ENCODE measurements at places on chromosomes 12 and 14. TPM values are rescaled to one million over a fixed set of nuclear protein-coding genes. Genes with fewer than 3 reads are reported as not detected.

AQP2 gene
- polyA plus RNA-seq = 216 TPM

- no peak for DNase-seq
These were observed 123.5 kb upstream of the BCL2L14 start for GRCh38 chr12:11947213-11947612.

GRCh38 chr12:124863416-124864325, at the start of gene SCARB1:
SCARB1 (minus strand) TSS chr12:124863864; CDS start chr12:124863720, 144 bp downstream.
- no peak for DNase-seq

GRCh38 chr12:42935756-42936155, 346.2 kb upstream of the PRICKLE1 start:
- no peak for DNase-seq

- no peak for DNase-seq
These were observed 81.0 kb downstream of the CLMN start for GRCh38 chr14:95238487-95239298.

Measured in left renal cortex interstitium (tissue), 4 donors.